Stimulated activated CD8-positive, alpha-beta memory T cell treated with anti-CD3 and anti-CD28 coated beads, Interleukin-2, amount 100 ng/mL, for 48 hours (primary cell): ENCODE measurements at places on chromosomes 7 and 10.

GRCh38 chr7:4040109-4040928, 641.8 kb upstream of the FOXK1 start:
- no peak for DNase-seq

- DNase-seq: no peak
Observed at GRCh38 chr10:42928064-42928463, 145.5 kb downstream of the BMS1 start.

- no peak for DNase-seq
Observed at GRCh38 chr10:28669227-28670173, 7.8 kb upstream of the BAMBI start.

- no peak for DNase-seq
Observed at GRCh38 chr10:122986335-122986734, 6.1 kb downstream of the PSTK start.

DNA sequence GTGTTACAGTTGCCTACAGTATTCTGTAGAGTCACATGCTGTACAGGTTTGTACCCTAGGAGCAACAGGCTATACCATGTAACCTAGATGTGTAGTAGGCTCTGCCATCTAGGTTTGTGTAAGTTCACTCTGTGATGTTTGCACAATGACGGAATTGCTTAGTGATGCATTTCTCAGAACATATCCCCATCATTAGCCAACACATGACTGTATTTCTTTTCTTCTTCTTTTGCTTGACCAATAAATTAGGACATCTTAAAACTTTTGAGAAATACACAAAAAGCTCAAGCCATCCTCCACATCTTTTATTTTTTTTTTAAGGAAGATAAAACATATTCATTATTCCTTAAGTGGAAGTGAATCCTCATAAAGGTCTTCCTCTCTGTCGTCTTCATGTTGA, 5.4 kb upstream of the PFKFB3 start:
- DNase-seq: no peak

DNA sequence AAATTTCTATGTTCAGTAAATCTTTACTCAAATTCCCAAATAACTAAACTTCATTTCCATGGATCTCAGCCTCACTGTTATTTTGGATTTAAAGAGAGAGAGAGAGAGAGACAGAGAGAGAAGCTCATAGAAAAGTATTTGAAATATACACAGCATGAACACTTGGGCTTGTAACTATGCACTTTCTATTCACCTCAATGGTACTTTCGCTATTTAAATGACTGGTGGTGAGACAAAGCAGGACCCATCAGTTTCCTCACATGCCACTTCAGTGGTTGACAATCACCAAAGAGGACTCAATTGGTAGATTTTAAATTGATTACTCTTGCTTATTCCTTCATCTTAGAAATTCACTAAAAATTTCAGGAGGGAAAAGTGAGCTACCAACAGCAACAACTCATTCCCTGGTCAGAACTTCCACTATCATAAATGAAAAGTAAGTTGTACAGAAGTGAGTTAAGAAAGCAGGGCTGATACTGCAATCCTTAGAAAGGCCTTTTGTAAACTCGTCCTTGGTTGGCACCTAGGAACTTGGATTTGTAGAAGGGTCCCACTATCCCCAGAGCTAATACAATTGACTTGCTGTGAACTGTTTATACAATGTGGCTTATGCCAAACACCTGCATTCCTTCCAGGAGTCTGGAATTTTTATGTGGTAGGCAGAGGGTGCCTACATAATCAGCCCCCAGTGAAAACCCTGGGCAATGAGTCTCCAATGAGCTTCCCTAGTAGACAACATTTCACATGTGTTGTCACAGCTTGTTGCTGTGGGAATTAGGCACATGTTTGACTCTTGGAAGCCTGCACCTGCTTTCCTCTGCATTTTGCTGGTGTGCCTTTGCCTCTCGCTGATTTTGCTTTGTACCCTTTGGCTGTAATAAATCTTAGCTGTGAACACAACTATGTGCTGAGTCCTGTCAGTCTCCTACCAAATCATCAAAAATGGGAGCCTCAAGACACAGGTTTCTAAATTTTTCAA, 10.8 kb downstream of the ERLIN1 start:
- DNase-seq: no peak

DNA sequence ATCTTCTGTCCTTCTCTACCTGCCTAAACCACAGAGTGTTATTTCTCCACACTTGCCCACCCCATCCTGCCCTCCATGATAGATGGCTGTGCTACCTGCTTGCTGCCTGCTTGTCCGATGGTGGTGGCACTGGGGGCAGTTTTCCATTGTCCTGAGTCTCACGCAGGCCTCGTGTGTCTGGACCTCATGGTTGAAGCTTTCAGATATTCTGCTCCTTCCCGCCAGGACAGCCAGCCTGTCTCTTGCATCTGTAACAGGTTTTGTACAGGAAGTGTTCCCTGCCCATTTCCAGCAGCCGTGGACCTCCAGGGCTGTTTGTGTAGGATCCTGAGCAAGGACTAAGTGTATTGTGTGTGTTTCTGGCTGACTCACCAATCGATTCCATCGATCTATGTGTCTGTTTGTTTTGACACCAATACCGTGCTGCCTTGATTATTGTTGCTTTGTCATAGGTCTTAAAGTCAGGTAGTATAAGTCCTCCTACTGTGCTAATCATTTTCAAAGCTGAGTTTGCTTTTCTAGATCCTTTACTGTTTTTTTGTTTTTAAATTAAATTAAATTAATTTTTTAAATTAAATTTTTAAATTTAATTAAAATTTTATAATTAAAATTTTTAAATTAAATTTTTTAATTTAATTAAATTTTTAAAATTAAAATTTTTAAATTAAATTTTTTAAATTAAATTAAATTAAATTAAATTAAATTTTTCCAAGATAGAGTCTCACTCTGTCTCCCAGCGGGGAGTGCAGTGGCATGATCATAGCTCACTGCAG, 8.5 kb downstream of the IL15RA start:
- DNase-seq: no peak

DNA sequence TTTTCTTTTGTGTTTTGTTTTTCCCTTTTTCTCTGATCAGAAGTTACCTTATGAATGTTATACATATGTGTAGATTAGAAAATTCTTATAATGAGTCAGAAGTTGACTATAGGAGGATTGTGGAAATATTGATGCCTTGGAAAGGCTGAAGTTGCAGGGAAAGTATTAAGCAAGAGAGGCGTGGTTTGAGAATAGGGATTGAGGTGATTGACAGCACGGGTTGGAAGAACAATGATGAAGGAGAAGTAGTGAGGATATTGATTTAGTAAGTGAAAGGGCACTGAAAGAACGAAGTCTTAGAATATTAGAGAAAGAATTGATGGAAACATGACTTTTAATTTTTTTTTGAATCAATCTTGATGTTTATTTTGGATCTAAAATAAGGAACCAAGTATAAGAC, 176.0 kb downstream of the EXOC4 start:
- DNase-seq: no peak

- no peak for DNase-seq
Observed at GRCh38 chr10:78255214-78255613, 221.6 kb downstream of the RPS24 start.

DNA sequence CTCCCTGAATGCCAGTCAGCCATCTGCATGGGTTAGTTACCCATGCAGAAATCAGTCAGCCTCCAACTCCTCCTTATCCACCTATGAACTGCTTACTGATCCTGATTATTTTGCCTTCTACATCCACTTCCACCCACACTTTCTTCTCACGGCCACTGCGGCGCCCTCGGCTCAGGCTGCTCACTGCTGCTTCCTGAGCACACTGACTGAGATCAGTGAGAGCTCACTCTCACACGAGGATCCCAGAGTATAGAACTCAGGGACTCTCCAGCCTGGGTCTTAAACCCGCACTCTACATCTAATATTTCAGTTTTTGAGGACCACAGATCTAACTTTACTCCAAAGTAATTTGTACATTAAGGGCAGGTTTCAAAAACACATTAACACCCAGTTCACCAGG, 64.4 kb downstream of the GRB10 start:
- no peak for DNase-seq

DNA sequence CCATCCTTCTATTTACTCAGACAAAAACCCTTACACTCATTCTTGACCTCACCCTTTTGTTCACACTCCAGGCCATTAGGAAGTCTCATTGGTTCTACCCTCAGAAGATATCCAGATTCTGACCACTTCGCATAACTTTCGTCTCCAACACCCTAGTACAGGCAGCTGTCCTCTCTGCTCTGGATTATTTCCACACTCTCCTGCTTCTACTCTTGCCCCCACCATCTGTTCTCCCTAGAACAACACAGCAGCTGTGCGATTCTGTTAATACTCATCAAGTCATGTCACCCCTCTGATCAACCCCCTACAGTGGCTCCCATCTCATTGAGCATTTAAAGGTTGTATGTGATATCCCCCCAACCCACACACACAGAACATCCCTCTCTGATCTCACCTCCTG, 15.5 kb upstream of the TRIL start:
- no peak for DNase-seq

DNA sequence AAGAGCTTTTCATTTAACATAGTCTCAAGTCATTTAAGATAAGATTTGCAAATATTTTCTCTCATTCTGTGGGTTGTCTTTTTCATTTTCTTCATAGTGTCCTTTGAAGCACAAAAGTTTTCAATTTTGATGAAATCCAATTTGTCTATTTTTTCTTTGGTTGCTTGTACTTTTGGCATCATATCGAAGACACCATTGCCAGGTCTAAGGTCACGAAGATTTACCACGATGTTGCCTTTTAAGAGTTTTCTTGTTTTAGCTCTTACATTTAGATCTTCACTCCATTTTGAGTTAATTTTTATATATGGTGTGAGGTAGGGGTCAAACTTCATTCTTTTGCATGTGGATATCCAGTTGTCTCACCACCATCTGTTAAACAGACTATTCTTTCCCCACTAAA, 34.7 kb downstream of the TMEM270 start:
- no peak for DNase-seq

DNA sequence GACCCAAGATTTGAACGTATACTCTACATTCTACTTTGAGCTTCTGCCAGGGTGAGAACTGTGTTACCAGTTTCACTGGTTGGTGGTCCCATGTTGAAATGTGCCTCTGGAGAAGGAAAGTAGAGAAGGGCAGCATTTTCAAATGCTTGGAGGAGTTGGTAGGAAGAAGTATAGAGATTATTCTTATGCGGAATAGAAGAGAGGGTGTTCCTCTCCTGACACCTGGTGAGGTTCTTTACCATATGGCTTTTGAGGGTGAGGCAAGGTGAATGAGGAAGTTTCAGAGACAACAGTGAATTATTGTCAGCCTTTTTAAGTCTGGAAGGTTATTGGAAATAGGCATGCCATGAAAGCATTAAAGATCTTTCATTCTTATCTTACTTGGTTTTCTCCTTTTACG, 34.3 kb downstream of the R3HCC1L start:
- DNase-seq: no peak

DNA sequence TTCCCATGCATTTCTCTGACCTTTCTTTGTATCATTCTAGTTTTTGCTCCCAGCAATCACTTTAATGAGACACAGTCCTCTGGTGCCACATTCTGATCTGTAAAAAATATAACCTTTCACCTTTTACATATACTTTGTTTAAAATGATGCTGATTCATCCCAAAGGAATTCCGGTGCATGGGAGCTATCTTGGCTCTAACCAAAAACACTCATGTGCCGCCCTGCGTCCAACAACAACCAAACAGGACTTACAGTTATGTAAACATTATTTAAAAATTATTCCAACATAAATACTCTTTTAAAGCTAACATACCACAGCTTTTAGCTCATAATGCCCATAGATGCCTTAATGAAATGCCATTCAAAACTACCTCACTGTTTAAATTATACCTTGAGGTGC, 7.7 kb upstream of the OPALIN start:
- no peak for DNase-seq

DNA sequence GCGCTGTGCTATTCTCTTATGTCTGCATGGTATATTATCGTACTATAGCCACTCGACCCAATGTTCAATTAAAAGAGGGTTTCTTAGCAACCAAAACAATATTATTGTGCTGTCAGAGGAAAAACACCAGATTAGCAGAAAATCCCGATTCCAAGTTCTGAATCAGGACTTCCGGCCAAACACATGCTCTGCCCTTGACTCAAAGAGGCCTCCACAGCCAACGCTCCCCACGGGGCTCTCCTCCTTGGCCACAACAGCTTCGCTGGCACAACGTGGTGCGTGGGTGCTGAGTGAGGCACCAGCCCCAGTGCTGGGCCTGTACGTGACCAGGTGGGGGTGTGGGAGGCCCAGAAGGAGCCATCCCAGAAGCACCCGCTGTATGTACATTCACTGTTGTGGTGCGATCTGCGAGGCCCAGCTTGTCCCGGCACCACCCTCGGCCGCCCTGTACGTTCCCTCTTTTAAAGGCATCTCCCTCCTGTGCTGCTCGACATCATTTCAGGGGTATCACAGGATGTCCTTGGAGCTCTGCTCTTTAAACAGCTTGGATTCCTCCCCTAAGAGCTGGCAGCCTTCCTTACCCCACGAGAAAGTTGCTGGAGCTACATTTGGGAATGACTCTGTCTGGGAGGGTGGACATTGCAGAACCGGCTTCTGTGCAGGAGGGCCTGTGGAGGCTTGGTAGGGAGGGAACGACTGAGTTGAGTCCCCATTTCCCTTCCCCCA, 736.2 kb downstream of the PARD3 start:
- DNase-seq: no peak

GRCh38 chr10:5566614-5567013, 41.9 kb downstream of the CALML3 start:
- no peak for DNase-seq

DNA sequence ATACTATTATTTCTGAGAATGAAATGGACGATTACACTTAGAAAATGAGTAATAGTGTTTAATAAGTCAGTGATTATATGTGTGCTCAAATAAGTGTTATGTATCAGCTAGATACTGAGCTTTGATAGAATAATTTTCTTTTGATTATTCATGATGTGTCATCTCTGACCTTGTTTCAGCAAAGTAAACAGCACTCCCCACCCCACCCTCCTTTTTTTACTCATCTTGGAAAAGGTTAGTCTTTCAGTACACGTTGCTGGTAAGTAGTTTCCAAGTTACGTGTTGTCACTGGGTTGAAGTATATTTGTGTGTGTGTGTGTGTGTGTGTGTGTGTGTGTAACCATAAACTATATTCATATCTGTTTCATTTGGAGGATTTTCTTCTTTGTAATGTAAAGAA, 84.1 kb downstream of the GNAI1 start:
- no peak for DNase-seq

DNA sequence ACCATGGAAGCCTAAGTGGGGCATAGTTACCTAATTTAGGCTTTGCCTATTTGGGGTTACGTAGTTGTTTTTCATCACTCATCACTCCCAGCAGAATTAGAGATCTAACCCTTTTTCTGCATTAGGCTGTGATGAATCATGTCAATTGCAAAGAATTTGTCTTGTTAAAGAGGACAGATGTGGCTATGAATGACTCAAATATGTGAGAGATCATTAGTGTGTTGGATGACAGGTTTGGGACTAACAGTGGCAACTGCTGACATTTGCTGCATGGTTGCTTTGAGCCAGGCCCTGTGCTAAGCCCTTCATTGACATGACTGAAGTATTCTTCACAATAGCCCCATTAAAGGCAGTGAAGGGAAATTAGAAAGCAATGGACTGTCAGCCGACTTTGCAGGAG, 83.4 kb upstream of the BMPER start:
- no peak for DNase-seq

- no peak for DNase-seq
Observed at GRCh38 chr7:135235841-135236240, 2.2 kb downstream of the STRA8 start.

GRCh38 chr7:17041324-17041723, 159.5 kb upstream of the AGR3 start:
- no peak for DNase-seq

- no peak for DNase-seq
Observed at GRCh38 chr7:71787513-71787912, 624.6 kb downstream of the CALN1 start.
